ENCODE measurements at places on chromosomes 3 and 15.

- no peaks in the 10 kb centered on the region for H3K4me1 ChIP-seq
- H3K4me3 ChIP-seq = no peak overlapping the region
- H3K27me3 ChIP-seq = peaks cover 51% of the 10 kb centered on the region
- DNase-seq = no peak
- H3K27ac ChIP-seq = no peak overlapping the region
Measured at GRCh38 chr15:88833731-88834100, 30.5 kb downstream of the ACAN start.

GRCh38 chr15:78034495-78035191 lies 42.9 kb downstream of the TBC1D2B start:
- H3K4me3 ChIP-seq = no peak overlapping the region
- no peak overlapping the region for H3K27ac ChIP-seq
- no peaks in the 10 kb centered on the region for H3K4me1 ChIP-seq
- DNase-seq = no peak
- H3K36me3 ChIP-seq = peaks cover 4% of the 10 kb centered on the region

- H3K27me3 ChIP-seq = no peaks in the 10 kb centered on the region
- no peak overlapping the region for H3K4me3 ChIP-seq
- peaks cover 5% of the 10 kb centered on the region for H3K36me3 ChIP-seq
- peaks cover 19% of the 10 kb centered on the region for H3K4me1 ChIP-seq
- DNase-seq = no peak
- no peak overlapping the region for H3K27ac ChIP-seq
Measured at GRCh38 chr3:81245501-81245900, 515.9 kb downstream of the GBE1 start.

DNA sequence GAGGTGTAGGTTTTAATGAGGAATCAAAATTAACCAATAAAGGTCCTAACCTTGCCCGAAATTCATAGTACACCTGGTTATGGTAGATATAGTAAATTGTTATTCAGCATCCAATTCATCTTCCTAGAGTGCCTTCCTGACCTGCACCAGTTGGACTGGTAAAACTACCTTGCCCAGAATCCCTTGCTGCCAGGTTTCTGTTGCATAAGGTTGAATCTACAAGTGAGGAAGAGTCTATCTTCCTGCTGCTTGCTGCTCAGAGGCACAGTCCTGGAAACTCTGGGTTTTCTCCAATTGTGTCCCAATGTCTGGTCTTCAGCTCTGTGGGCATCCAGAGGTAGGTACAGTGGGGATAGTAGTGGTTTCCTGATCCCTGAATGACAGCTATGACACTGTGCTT lies 17.3 kb downstream of the CCDC54 start:
- H3K4me3 ChIP-seq = no peak overlapping the region
- no peak for DNase-seq

DNA sequence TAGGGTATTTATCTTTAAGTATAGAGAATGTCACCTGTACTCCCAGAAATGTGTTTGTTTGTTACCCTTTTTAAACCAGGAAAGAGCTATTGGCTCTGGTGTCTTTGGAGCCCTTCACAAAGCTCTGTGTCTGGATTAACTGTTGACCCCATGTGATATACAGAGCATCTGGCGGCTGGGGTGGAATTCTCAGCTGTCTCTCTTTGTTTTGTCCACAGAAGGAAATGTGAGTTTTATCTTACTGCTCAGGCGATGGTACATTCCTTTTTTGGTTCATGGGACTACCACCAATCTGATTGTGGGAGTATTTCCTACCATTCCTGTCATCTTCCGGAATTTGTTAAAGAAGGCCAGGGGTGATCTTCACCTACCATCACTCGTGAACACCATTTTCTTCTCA lies 120.3 kb downstream of the AKAP13 start:
- no peaks in the 10 kb centered on the region for H3K36me3 ChIP-seq
- no peaks in the 10 kb centered on the region for H3K27me3 ChIP-seq
- H3K4me1 ChIP-seq = peaks cover 49% of the 10 kb centered on the region
- no peak overlapping the region for H3K4me3 ChIP-seq
- no peak overlapping the region for H3K27ac ChIP-seq

GRCh38 chr3:177405191-177405672 lies 207.9 kb upstream of the TBL1XR1 start:
- H3K36me3 ChIP-seq = no peaks in the 10 kb centered on the region
- DNase-seq = no peak
- H3K4me3 ChIP-seq = no peak overlapping the region
- H3K27me3 ChIP-seq = no peaks in the 10 kb centered on the region

GRCh38 chr15:101187820-101188636 lies 63.8 kb downstream of the CHSY1 start:
- peaks cover 10% of the 10 kb centered on the region for H3K4me1 ChIP-seq
- no peaks in the 10 kb centered on the region for H3K27me3 ChIP-seq
- DNase-seq = no peak
- no peak overlapping the region for H3K4me3 ChIP-seq
- no peaks in the 10 kb centered on the region for H3K36me3 ChIP-seq
- H3K27ac ChIP-seq = no peak overlapping the region

GRCh38 chr15:62075595-62076277 lies 9.0 kb downstream of the C2CD4A start:
- H3K36me3 ChIP-seq = peaks cover 6% of the 10 kb centered on the region
- no peaks in the 10 kb centered on the region for H3K27me3 ChIP-seq
- peak overlapping the region; percentile 46 for H3K4me3 ChIP-seq
- peak overlapping the region; percentile 68 for H3K27ac ChIP-seq
- DNase-seq = peak; percentile 80

GRCh38 chr15:20346082-20346805 lies 195.4 kb downstream of the GOLGA6L6 start:
- no peak overlapping the region for H3K4me3 ChIP-seq
- no peaks in the 10 kb centered on the region for H3K36me3 ChIP-seq
- no peaks in the 10 kb centered on the region for H3K27me3 ChIP-seq
- no peak for DNase-seq

DNA sequence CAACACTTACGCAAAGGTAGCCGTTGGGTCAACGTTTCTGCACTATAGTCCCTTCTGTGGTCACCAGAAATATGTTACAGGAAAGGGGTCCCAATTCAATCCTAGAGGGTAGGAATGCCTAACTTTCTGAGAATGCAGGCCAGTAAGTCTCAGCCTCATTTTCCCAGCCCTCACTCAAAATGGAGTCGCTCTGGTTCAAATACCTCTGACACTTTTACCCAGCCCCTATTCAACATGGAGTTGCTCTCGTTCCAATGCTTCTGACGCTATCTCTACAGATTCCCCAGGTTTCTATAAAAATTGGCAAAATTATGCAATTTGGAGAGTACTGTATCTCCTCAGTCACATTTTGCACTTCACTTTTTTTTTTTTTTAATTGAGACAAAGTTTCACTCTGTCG lies 39.7 kb downstream of the ZNF445 start:
- H3K4me3 ChIP-seq = no peak overlapping the region
- no peak overlapping the region for H3K27ac ChIP-seq
- peaks cover 17% of the 10 kb centered on the region for H3K4me1 ChIP-seq
- peaks cover 11% of the 10 kb centered on the region for H3K36me3 ChIP-seq

- H3K36me3 ChIP-seq = no peaks in the 10 kb centered on the region
- H3K27me3 ChIP-seq = no peaks in the 10 kb centered on the region
- no peak overlapping the region for H3K27ac ChIP-seq
- no peak overlapping the region for H3K4me3 ChIP-seq
Measured at GRCh38 chr3:188926741-188927511, 244.8 kb upstream of the TPRG1 start.

DNA sequence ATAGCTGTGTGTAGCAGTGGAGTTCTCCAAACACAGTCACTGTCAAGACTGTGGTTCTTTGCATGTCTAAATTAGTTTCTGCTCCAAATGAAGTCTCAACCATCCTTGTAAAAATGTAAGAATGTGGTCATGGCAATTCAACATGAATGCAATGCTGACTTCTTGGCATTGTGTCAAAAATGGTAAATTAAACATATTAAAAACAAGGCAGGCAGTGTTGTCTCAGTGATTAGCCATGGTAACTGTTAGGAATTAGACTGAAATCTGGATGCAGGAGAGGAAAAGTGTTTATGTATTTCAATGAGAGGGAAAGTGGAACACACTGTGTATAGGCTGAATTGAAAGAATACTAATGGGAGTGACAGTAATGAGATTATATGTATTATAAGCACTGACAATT lies 597.2 kb downstream of the EDEM1 start:
- no peaks in the 10 kb centered on the region for H3K4me1 ChIP-seq
- no peak for DNase-seq
- no peaks in the 10 kb centered on the region for H3K36me3 ChIP-seq
- no peak overlapping the region for H3K27ac ChIP-seq

- H3K36me3 ChIP-seq = no peaks in the 10 kb centered on the region
- H3K4me3 ChIP-seq = no peak overlapping the region
- no peaks in the 10 kb centered on the region for H3K4me1 ChIP-seq
- H3K27me3 ChIP-seq = no peaks in the 10 kb centered on the region
Measured at GRCh38 chr3:61138401-61138800, 112.9 kb downstream of the FHIT start.

GRCh38 chr3:140686128-140686527 lies 8.3 kb downstream of the TRIM42 start:
- no peaks in the 10 kb centered on the region for H3K4me1 ChIP-seq
- no peaks in the 10 kb centered on the region for H3K36me3 ChIP-seq
- no peak for DNase-seq
- no peaks in the 10 kb centered on the region for H3K27me3 ChIP-seq
- H3K27ac ChIP-seq = no peak overlapping the region

DNA sequence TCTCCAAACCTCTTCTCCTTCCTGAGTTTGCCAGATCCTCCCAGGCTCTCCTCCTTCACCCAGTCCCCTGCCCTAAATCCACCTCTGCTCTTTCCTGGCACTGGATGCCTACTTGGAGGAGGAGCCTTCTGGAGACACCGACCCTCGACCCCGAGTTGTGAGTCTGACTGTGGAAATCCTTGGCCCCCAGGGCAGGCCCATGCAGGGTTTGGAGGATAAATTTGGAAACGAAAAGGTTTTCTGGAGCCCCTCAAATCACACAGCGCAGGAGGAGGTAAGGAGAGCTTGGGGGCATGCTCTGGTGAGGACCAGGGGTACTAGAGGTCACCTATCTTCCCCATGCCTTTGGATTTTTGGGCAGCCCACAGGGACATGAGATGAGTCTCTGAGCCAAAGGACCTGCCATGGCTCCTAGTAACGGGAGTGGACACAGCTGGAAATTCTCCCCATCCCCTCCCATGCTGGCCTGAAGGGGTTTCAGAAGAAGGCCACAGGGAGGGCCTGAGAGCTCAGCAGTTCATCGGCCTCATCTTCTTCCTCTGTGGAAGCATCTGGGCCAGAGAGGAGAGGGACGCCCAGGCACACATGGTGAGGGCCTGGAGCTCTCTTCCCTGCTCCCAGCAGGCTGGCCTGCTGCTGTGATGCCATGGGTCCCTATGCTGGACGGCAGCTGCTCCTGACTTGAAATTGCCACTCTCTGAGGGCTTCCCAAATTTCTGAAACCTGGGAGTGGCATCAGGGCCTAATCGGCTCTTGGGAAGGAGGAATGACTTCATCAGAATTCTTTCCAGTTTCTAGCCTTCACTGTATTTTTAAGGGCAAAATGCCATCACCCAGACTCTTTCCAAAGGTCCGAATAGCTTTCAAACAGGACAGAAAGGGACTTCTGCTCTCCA lies 68.6 kb upstream of the ITGA11 start:
- H3K4me1 ChIP-seq = no peaks in the 10 kb centered on the region
- H3K4me3 ChIP-seq = no peak overlapping the region
- H3K36me3 ChIP-seq = no peaks in the 10 kb centered on the region
- H3K27me3 ChIP-seq = peaks cover 84% of the 10 kb centered on the region
- no peak overlapping the region for H3K27ac ChIP-seq

DNA sequence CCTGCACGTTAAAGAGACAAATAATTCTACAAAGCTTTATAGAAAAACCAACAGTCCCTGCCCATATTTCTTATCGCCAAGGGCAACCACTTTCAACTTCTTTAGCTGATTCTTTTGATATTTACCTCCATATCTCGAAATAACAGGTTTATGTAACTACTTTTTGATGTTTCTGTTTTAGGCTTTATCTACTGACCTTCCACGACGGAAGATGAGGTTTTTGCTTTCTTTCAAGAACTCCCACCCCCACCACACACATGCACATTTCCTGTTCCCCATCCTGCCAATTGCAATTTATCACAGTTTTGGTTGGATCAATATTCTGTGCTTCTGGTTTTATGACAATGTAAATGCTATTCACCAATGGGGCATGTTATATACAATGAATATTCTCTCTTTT lies 330.4 kb upstream of the ICE2 start:
- H3K4me3 ChIP-seq = no peak overlapping the region
- H3K36me3 ChIP-seq = no peaks in the 10 kb centered on the region
- DNase-seq = no peak
- no peak overlapping the region for H3K27ac ChIP-seq
- no peaks in the 10 kb centered on the region for H3K4me1 ChIP-seq

GRCh38 chr15:54082836-54083492 lies 104.7 kb downstream of the UNC13C start:
- no peaks in the 10 kb centered on the region for H3K27me3 ChIP-seq
- H3K27ac ChIP-seq = no peak overlapping the region

DNA sequence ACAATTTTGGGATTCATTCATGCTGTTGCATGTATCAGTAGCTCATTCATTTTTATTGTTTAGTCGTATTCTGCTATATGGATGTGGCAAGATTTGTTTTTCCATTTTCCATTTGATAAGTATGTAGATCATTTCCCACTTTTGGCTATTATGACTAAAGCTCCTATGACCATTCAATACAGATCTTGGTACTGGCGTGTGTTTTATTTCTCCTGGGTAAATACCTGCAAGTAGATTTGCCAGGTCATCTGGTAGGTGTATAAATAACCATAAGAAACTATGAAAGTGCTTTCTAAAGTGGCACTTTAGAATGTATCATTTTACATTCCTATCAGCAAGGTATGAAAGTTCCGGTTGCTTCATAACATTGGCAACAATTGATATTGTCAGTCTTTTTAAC lies 124.6 kb downstream of the TNIK start:
- peak overlapping the region; percentile 33 for H3K27ac ChIP-seq
- H3K36me3 ChIP-seq = no peaks in the 10 kb centered on the region
- DNase-seq = no peak
- peaks cover 50% of the 10 kb centered on the region for H3K4me1 ChIP-seq
- H3K27me3 ChIP-seq = no peaks in the 10 kb centered on the region

GRCh38 chr3:194497799-194498575 lies 11.2 kb upstream of the ATP13A3 start:
- no peaks in the 10 kb centered on the region for H3K27me3 ChIP-seq
- no peaks in the 10 kb centered on the region for H3K36me3 ChIP-seq
- DNase-seq = no peak
- no peak overlapping the region for H3K4me3 ChIP-seq
- peaks cover 42% of the 10 kb centered on the region for H3K4me1 ChIP-seq

DNA sequence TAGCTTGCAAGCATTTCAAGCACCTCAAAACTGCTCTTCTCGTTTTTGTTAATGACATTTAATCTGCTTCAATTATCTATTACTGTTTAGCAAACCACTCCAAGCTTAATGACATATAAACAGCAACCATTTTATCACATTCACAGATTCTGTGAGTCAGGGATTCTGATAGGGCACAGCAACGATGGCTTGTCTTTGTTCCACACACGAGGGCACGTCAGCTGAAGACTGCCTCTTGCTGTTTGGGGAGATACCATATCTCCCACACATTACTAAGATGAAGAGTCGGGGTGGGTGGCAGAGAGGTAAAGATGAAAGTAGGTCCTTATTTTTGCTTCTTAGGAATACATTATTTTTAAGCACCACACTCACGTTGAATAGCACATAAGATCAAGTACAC lies 19.3 kb downstream of the CPOX start:
- peaks cover 13% of the 10 kb centered on the region for H3K4me1 ChIP-seq

GRCh38 chr3:10389995-10390394 lies 69.1 kb upstream of the SEC13 start:
- H3K4me3 ChIP-seq = no peak overlapping the region
- H3K36me3 ChIP-seq = no peaks in the 10 kb centered on the region
- H3K27me3 ChIP-seq = peaks cover 97% of the 10 kb centered on the region
- no peak overlapping the region for H3K27ac ChIP-seq

- peak; percentile 36 for DNase-seq
Measured at GRCh38 chr3:42780892-42781700, 8.0 kb upstream of the CCDC13 start.

Measured in Calu3 (cell line).